Uterine smooth muscle cell (primary cell): ENCODE measurements at places on chromosomes 4 and X. TPM values are rescaled to one million over a fixed set of nuclear protein-coding genes. Genes with fewer than 3 reads are reported as not detected.

Gene NPFFR2
- total RNA-seq = not detected in 2 replicates

Gene PAGE1
- total RNA-seq = not detected in 2 replicates

Gene DIPK2B
- total RNA-seq = 0.11 and 0.12 TPM in 2 replicates

Gene PLA2G12A
- total RNA-seq = 9.6 and 65.5 TPM in 2 replicates

Gene CFP
- total RNA-seq = 0.12 and 0.55 TPM in 2 replicates

Gene CDKL2
- total RNA-seq = 2.5 and 4.6 TPM in 2 replicates

Gene CSN1S1
- total RNA-seq = not detected in 2 replicates

Gene SSX4B
- not detected in 2 replicates for total RNA-seq

Gene ANTXR2
- 147 and 264 TPM in 2 replicates for total RNA-seq

Gene FAM149A
- 4.5 and 5.2 TPM in 2 replicates for total RNA-seq

Gene BMPR1B
- total RNA-seq = 1.1 and 3.0 TPM in 2 replicates

Gene GPC3
- not detected in 2 replicates for total RNA-seq

Gene NHSL2
- 1.4 and 1.5 TPM in 2 replicates for total RNA-seq

Gene ERVMER34-1
- total RNA-seq = under 0.01 TPM in 2 replicates

Gene IBSP
- total RNA-seq = not detected in 2 replicates

Gene TAF7L
- total RNA-seq = 0.89 and 1.9 TPM in 2 replicates

Gene OPRPN
- total RNA-seq = not detected in 2 replicates

Gene CXCL10
- total RNA-seq = not detected in 2 replicates

Gene MAGEB2
- total RNA-seq = not detected in 2 replicates

Gene MAGEA10
- total RNA-seq = not detected in 2 replicates

Gene TCP11X2
- total RNA-seq = not detected in 2 replicates

Gene TDO2
- total RNA-seq = 0.11 TPM in 1 of 2 replicates, not detected in the other
